Activated T-helper 1 cell treated with anti-CD3 and anti-CD28 coated beads, Interleukin-2, amount 50 U/mL, for 16 hours (primary cell): ENCODE measurements at places on chromosomes 12 and 14.

- DNase-seq: no peak
Observed at GRCh38 chr12:13223941-13224340, 27.4 kb downstream of the EMP1 start.

- DNase-seq: no peak
Observed at GRCh38 chr14:39169541-39169900, 612 bp downstream of the TRAPPC6B start.

GRCh38 chr14:85974602-85975001 is 444.7 kb downstream of the FLRT2 start:
- no peak for DNase-seq

- no peak for DNase-seq
Observed at GRCh38 chr14:97382616-97383226, 585.5 kb downstream of the VRK1 start.

GRCh38 chr12:22733756-22734155 is 108.8 kb downstream of the ETNK1 start:
- no peak for DNase-seq

DNA sequence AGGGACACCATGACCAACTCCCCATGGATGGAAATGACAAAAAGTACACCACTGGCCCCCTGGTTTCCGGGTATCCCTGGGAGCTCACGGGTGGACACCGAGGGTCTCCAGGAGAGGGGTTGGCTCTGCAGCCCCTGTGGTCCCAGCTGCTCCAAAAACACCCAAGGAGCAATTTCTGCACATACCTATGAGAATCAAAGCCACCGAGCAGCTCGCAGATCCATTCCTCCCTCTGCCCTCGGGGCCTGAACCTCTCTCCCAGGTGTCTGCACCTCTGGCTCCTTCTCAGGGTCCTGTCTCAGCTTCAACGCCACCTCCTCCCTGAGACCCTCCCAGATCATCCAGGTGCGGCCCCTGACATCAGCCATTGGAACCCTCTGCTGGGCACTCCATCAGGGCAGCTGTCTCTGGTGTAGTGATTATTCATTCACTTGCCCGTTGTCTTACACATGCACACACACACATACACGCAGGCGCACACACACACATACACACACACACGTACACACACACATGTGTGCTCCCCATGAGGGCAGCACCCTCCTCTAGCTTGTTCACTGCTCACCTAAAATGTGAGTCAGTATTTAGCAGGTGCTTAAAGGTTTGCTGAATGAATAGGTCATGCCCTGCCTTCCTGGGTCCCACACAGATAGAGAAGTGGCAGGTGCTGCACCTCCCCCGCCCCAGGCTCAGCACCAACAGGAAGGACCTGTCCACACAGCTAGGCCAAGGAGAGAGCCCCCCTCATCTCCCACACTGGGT is 5.9 kb downstream of the RIMBP2 start:
- no peak for DNase-seq

DNA sequence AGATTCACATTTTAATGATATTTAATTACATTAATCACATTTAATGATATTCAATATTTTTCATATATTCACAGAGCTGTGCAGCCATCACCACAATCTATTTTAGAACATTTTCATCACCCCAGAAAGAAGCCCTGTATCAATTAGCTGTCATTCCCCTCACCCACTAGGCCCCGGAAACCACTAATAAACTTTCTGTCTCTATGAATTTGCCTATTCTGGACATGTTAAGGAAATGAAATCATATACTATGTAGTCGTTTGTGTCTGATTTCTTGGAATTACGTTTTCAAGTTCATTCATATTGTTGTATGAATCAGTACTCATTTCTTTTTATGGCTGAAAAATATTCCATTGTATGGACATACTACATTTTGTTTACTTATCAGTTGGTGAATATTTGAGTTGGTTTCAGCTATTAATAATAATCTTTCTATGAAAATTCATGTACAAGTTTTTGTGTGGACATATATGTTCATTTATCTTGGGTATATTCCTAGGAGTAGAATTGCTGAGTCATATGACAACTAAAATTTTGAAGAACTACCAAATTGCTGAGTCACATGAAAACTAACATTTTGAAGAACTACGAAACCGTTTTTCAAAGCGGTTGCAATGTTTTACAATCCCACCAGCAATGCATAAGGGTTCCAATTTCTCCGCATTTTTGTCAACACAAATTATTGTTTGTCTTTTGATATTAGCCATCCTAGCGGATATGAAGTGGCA is 11.7 kb upstream of the OTOGL start:
- no peak for DNase-seq

DNA sequence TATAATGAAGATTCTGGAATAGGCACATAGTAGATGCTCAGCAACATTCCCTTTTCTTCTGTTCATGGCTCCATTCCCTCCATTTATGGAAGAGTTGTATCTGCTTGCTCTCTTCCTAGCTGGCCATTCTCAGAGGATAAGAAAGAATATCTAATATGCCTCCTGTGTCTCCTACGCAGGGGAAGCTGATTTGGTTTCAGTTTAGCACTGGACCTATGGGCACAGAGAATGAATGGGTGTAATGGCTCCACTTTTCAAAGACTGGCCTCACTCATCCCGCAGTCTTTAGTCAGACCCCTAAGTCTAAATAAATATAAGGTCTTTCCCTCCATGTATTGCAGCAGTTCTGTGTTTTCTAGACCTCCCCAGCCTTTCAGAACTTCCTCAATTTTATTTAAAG is 2.0 kb downstream of the PKP2 start:
- no peak for DNase-seq

GRCh38 chr12:77248036-77248435 is 182.7 kb upstream of the E2F7 start:
- DNase-seq: no peak

GRCh38 chr12:52839436-52840105 is 5.5 kb upstream of the KRT79 start:
- no peak for DNase-seq
